Head of caudate nucleus (tissue), 42 donors: ENCODE measurements at places on chromosomes 3 and 15.
A peak's percentile ranks its signal among the peaks of the same experiment; 100 is the strongest.

GRCh38 chr3:46675426-46675825 lies 18.1 kb downstream of the ALS2CL start:
- no peak for DNase-seq

- no peak for DNase-seq
Observed at GRCh38 chr15:93020976-93021772, 67.8 kb downstream of the RGMA start.

DNA sequence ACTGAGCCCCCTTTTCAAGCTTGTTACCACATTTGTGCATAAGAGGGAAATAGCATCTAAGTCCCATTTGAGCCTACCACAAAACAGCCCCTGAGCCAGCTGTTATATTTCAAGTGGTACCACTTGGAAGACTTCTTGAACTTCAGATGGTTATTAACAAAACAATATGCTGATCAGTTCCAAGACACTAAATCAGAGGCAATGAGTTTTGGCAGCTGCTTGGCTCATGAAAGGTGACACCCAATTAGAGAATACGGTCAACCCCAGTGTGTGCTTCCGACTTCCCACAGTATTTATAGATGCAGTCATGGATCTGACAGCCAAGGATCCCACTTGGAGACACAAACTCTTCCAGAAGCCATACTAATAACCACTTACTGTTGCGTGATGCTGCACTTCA lies 469.6 kb upstream of the PPP2R3A start:
- DNase-seq: no peak

- DNase-seq: no peak
Observed at GRCh38 chr15:32870240-32871033, 152.6 kb downstream of the GREM1 start.

DNA sequence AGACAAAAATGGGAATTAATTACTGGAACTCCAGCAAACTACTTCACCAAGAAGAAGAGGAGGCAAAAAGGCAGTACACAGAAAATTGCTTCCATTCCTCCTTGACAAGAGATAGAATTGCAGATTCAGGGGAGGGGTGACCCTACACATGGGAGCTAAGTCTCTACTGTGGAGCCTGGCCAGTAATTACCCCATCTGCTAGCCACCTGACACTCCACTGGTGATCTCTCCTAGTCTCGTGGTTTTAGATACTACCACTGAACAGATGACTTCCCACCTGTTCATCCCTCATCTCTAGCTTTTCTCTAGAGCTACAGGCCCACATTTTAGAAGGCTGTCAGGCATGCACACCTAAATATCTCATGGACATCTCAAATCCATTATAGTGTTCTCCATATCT lies 224.3 kb upstream of the NR2F2 start:
- DNase-seq: no peak

GRCh38 chr15:64779024-64779423 lies 3.6 kb upstream of the RBPMS2 start:
- no peak for DNase-seq

DNA sequence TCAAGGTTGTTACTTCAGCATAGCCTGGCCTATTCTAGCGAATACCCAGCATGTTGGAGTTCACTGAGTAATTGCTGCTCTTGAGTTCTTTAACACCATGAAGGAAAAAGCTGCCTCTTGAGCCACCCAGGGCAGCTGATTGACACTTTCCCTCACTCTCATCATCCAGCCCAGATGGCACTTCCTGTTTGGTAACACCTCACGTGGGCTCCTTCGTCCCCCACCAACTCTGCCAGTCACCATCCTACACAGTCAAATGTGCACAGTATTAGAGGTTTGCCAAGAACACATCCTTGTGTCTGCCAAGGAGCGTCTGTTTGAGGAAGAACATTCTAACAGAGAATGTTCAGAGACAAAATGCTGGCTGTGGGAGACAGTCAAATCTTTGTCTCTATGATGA lies 266.3 kb downstream of the RPLP1 start:
- DNase-seq: no peak

DNA sequence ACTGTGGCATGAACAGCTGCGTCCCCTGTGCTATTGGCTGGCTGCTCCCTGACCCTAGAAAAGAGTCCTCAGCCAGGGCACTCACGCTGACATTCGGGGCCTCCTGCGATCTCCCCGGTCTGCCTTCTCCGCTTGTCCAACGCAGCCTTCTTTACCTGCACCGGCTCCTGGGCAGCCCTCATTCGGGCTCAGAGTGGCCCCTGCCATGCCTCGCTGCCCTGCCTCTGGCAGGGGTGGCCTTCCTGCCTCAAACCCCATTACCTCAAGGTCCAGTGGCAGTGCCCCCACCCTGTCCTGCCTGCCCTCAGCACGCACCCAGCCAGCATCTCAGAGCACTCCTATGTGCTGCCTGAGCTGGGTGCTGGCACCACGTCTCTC lies 86.5 kb downstream of the TBC1D2B start:
- DNase-seq: no peak

DNA sequence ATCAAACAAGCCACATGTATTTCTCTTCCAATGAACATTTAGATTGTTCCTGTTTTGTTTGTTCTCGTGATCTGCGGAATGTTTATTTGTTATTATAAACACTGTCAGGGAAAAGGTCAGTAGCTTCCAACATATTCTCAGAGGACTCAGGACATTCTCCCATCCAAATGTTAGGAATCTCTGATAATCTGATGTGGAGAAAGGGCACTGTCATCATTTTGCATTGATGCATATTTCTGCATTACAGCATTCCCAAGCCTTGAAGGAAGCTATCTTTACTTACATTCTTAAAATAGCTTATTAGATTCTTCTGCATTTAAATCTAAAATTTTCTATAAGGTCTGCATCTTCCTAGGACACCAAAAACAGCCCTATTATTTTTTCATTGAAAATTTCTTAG lies 10.3 kb downstream of the MYO1E start:
- DNase-seq: no peak

GRCh38 chr3:22994781-22995180 lies 208.3 kb upstream of the UBE2E2 start:
- no peak for DNase-seq

DNA sequence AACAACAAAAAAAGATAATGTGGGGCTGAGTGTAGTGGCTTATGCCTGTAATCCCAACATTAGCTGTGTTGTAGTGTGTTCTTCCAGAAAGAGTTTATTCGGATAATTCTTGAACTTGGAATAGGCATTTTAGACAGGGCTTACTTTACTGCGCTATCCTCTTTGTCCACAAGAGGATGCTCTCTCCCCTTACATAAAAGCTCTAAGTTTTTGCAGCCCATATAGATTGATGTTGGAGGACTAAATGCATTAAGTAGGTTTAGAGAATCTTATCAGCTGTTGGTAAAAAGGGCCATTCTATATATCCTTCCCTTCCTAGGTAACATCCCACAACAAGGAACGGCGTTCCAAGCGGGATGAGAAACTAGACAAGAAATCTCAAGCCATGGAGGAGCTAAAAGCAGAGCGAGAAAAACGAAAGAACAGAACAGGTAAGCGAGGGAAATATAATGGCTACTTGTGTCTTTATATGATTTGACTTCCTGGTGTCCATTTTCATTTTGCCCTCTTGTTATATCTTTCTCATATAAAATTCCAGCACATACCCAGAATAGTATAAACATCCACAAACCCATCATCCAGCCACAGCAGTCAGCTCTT lies 27.8 kb upstream of the ITPKA start:
- no peak for DNase-seq

GRCh38 chr3:58064923-58065638 lies 56.9 kb downstream of the FLNB start:
- no peak for DNase-seq

GRCh38 chr3:51391566-51392354 lies 675 bp downstream of the RBM15B start:
- DNase-seq: no peak

DNA sequence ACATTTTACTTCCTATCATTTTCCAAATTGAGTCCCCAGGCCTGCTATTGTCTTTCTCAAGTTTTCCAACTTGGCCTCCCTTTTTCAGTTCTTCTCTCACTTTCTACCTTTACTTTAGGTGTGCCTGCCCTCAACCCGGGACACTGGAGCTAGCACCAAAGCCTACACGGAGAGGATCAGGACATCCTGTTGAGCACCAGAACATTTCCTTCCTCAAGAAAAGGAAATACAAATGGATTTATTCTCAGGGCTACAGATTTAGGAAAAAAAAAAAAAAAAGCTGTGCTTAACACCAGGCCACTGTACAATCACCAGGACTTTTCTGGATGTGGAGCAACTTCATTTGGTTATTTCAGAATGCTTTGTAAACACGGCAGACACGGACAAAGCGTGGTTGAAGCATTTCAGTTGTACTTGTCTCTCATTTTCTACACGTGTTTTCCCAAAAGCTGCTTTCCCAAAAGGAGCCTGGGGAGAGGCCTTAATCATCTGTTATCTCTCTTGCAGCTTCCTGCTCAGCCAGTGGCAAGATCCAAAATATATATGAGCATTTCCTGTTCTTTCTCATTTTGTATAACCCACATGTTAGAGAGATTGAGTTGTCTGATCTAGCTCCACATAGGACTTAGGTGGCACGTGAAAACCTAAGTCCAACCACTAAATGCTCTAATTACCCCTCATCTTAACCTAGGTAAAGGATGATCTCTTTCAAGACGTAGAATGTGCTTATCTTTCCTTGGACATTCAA lies 15.5 kb upstream of the ATP1B3 start:
- DNase-seq: no peak

DNA sequence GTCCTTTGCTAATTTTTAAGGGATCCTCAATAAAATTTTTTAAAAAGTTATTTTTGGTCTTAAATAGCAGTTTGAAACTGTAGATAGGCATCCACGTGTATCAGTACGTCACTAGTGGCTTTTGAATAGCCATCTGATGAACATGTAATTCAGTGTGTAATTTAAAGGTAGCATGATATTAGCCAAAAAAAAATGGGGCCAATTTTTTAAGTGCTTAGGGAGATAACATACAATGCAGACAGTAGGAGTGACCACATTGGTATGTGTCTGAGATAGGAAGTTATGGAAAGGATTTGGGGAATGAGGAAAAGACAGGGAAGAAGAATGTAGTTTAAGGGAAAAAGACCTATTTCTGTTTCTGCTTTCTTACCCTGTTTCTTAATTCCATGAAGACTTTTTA lies 2.5 kb downstream of the AP4E1 start:
- DNase-seq: no peak

DNA sequence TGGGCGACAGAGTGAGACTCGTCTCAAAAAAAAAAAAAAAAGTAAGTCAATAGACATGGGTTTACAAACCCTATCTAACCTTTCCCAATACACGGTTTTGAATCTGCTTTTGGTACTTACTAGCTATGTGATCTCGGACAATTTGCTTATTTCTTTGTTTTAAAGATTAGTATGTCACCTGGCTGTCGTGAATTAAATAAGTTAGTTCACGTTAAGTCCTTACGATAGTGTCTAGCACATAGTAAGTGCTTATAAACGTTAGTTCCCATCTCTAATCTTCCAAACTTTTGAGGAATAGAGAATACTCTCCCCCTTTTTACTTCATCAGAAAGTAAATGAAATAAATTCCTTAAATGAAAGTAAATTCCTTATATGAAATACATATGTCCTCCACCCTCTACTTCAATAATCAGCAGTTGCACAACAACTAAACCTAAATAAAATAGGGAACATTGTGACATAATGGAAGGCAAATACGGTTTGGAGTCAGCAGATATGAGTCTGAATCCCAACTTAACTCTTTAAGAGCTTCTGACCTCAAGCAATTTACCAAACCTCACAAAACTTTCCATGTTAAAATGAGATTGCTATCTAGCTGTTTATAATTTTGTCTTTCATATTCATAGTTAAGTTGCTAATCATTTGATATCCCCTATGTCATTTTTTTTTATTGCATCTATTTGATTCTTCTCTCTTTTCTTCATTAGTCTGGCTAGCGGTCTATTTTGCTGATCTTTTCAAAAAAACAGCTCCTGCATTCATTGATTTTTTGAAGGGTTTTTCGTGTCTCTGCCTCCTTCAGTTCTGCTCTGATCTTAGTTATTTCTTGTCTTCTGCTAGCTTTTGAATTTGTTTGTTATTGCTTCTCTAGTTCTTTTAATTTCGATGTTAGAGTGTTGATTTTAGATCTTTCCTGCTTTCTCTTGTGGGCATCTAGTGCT lies 134.6 kb downstream of the PEAK1 start:
- DNase-seq: no peak

DNA sequence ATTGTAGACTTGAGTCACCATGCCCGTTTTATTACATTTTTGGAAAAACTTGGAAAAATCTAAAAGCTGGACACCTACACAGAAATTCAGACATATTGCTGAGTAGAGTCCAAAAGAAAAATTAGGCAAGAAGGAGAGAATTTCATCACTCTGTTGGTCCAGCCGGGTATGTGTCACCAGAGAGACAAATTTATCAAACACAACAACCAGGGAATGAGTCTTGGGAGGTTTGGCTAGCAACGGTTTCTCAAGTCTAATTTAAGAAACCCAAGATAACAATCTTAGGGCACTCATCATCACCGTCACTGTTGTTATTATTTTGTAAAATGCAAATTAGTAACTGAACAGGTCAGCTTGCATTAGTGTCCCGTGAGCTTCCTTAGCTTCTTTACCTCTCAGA lies 197.5 kb upstream of the C2CD4B start:
- no peak for DNase-seq

- no peak for DNase-seq
Observed at GRCh38 chr15:94075349-94075748, 156.0 kb upstream of the MCTP2 start.

DNA sequence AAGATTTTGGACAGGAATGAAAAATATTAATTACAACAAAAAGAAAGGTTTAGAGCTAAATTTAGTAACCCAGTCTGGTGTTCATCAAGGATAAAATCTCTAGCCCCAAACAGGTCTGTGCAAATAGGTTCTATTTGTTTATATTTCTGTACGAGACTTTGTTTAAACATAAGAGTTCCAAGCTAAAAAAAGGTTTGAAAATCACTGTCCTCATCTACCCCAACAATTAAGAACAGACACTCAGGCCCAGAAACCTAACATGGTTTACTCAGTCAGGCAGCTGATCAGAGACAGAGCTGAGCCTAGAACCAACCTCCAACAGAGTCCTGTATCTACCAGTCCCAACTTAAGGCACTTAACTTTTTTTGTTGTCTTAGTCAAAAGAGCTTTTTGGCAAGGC lies 49.3 kb downstream of the SNX4 start:
- DNase-seq: no peak

DNA sequence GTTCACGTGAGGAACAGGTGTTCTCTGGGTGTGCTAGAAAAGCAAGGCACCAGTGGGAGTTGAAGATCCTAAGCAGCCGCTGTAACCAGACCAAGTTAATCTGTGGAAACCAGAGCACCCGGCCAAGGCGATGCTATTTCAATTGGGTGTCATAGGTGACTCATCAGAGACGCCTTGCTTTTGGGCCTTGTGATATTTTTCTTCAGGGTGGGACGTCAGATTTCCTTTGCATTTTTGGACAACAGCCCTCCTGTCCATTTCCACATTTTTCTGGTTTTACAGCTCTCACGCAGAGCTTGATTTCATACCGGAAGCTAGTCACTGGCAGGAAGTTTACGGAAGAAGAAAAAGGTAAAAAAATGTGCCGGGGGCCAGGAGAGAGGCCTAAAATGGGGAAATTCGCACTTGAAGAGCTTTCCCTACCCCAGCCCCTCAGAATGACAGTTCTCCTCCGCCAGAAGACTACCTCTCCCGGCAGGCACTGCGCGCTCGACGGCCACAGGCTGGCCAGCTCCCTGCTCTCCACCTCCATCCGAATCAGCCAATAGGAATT lies 471 bp upstream of the KBTBD8 start:
- peak; percentile 58 for DNase-seq

GRCh38 chr3:7333125-7333524 lies 472.2 kb downstream of the GRM7 start:
- no peak for DNase-seq

- DNase-seq: no peak
Observed at GRCh38 chr3:96430079-96430478, 384.3 kb upstream of the EPHA6 start.
